Stimulated activated CD4-positive, alpha-beta T cell treated with anti-CD3 and anti-CD28 coated beads, Interleukin-15, amount 100 ng/mL, for 1 hour (primary cell): ENCODE measurements at places on chromosomes 11 and 22.

GRCh38 chr22:38338772-38339379 is 21.6 kb upstream of the CSNK1E start:
- no peak for DNase-seq

- no peak for DNase-seq
Measured at GRCh38 chr22:39292561-39293074, 26.8 kb downstream of the RPL3 start.

DNA sequence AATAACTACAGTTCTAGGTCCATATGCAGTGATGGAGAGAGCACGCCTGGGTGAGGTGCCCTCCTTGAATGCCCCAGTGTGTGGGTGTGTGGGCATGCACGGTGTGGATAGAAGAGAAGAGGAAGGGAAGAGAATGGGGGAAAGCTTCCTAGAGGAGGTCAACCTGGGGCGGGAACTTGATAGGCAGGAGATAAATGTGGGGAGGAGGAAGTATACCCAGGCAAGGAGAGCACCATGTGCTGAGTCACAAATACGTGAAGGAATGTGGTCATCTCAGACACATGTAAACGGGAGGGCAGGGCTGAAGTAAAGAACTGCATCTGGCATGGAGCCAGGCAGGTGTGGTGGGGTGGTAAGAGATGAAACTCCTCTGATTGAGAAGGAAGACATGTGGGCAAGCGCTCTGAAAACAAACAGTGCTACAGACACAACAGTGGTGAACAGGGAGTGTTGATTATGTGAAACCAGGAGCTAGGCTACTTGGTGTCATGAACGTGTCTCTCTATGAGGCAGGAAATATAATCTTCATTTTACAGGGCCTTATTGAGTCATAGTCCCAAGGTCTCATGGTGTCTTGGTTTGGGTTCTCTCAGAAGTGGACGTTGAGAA is 61.5 kb upstream of the EED start:
- peak; percentile 22 for DNase-seq

GRCh38 chr11:29227811-29228210 is 789.0 kb downstream of the KCNA4 start:
- DNase-seq, result no peak

GRCh38 chr11:31387379-31387778 is 17.7 kb downstream of the DNAJC24 start:
- DNase-seq, result no peak

GRCh38 chr22:50271519-50271970 is 1.4 kb upstream of the MAPK11 start:
- no peak for DNase-seq
